ENCODE measurements at places on chromosomes 1 and 21. TPM values are rescaled to one million over a fixed set of nuclear protein-coding genes. Genes with fewer than 3 reads are reported as not detected.

- DNase-seq = no peak
Measured at GRCh38 chr1:33828654-33829053, 35.2 kb upstream of the HMGB4 start.

GRCh38 chr21:25342816-25343215, 264.5 kb downstream of the MRPL39 start:
- DNase-seq = no peak

ZSCAN20 gene
- total RNA-seq = 5.2 TPM

DNA sequence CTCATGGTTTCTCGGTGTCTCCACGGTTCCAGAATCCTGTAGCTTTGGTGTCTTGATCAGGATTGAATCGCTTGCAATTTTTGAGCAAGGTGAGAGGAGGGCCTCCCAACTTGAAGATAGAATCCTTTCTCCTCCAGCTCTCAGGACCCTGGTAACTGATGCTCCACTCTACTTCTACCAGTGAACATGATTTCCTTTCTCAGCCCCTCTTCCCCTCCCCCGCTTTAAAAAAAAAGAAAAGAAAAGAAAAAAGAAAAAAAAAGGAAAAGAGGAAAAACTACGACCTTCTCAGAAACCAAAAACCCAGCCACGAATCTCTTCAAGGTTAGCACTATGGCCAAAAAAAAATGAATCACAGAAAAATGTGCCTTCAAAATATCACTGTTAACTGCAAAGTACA, 1.2 kb downstream of the ARHGEF11 start:
- no peak for DNase-seq

- no peak for DNase-seq
Measured at GRCh38 chr21:43311301-43311817, 115.6 kb downstream of the SIK1 start.

Measured in left cardiac atrium (tissue), 4 donors.